ENCODE measurements at places on chromosomes 2 and 18. TPM values are rescaled to one million over a fixed set of nuclear protein-coding genes. Genes with fewer than 3 reads are reported as not detected.

Gene VSNL1
- total RNA-seq = 0.09 TPM

Gene RTP5
- not detected for total RNA-seq

- peak; percentile 27 for DNase-seq
Measured at GRCh38 chr2:234392041-234392615, 104.8 kb downstream of the ARL4C start.

- no peak for DNase-seq
Measured at GRCh38 chr2:4765787-4766530, 926.2 kb upstream of the SOX11 start.

Gene SAG
- not detected for total RNA-seq

- peak; percentile 57 for DNase-seq
Measured at GRCh38 chr2:96408616-96409015, 73.0 kb downstream of the NCAPH start.

DNA sequence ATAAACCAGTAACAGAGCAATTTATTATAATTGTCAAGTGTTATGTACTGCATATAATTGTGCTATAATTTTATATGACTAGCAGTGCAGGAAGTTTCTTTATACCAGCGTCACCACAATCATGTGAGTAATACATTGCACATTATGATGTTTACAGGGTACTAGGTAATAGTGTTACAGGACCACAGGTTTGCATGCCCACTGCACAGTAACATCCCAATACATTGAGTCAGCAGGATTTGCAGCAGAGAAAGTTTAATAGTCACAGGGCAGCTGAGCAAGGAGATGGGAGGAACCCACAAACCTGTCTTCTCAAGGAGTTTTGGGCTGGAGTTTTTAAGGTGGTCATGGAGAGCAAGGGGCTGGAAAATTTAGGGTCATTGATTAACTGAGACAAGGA lies 1042.9 kb upstream of the ACVR2A start:
- DNase-seq = no peak

DNA sequence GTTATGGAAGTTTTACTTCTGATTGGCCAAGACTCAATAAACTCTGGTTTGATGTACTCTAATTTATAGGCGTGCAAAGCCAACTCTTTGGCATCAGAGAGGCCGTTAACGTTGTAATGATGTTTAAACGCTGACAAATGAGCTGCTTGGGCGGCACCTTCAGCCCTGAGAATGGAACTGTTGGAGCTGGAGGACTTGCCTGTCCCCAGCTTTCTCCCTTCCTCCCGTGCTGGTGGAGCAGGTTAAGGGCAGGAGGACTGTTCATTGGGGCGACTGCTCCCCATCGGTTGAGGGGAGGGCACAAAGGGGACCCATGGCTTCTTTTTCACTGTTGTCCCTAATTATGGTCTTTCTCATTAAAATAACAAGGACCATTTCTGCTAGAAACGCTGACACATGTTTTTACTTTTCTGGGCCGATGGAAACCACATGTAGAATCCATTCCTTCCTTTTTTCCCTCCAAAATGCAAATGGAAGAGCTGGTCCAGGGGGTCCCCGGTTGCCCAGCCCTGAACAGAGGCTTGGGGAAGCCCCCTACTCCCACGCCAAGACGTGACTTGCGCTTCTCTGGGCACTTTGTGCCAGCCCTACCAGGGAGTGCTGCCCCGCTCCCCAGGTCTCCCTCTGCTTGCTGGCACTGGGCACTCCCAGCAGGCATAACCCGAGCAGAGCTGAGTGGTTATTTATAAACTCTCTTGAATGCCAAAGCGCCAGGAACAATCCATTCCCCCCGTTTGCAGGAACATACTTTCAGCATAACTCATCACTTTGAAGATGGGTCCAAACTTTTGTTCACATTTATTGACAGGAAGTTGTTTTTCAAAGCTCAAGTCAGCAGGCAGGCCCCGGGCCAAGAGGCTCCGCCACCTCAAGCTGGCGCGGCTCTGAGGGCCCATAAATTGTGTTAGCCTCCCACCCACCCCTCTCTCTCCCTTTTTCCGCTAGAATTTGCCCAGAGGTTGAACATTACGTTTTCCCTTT lies 170.1 kb downstream of the ASB1 start:
- DNase-seq = peak; percentile 81

DNA sequence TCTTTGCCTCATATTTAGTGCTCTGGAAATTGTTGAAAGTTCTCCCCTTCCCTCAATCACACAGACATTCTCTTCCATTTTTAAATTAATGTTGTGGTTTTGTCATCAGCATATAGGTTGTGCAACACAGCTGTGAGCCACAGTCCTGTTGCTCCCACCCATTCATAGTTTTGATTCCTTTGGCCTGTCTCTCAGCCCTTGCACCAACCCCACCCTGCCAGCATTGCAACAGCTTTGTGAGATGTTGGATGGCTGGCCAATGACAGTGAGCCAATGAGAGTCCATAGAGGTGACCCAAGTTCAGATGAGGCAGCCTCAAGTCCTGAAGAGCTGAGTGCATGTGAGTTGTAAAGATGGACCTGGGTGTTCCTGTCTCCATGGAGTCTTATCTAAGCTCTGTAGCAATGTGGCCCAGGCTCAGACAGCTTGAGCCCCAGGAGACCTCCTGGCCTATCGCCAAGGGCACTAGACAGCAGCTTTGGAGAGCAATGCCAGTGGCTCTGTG lies 775.5 kb downstream of the RNF144A start:
- DNase-seq = no peak

Gene MAPK4
- total RNA-seq = 0.17 TPM

DNA sequence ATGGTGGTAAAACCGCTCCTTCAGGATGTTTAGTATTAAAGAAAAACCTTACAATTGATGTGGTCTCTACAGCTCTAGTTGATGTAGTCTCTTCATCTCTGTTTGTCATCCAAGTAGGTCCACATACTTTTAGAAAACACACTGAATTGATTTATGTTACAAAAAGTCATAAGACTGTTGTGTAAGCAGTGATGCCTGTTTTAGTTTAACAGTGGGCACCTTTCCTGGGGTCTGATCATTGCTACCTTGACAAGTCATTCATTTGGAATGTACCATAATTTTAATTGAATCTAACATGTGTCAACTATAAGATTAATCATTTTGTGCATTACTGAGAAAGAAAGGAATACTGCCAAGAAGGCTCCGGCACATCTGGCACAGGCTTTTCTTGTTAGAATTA lies 34.3 kb downstream of the GIGYF2 start:
- DNase-seq = no peak

DNA sequence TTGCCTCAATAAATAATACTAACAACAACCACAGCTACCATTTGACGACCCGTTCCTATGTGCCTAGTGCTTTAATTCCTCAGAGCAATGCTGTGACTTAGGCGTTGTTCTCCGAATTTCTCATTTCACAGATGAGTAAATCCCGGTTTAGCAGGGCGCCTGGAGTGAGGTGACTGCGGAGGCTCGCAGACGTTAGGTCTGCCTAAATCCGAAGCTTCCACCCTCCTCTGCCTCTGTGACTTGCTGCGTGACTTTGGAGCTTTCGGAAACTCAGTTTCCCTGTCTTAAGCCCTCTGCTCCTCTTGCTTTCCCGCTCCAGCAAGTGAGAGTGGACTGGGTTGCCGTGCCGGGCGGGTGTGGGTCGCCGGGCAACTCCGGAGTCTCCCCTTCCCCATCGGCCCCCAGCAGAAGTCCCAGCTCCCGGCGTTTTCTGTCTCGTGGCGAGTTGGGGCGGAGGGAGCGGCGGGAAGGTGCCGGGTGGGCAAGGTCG lies 711 bp upstream of the ATOH8 start:
- no peak for DNase-seq

- DNase-seq = no peak
Measured at GRCh38 chr18:2686349-2686968, 30.9 kb downstream of the SMCHD1 start.

Gene OSR1
- total RNA-seq = 0.06 TPM

GRCh38 chr2:112149866-112150435 lies 11.8 kb downstream of the FBLN7 start:
- no peak for DNase-seq

- no peak for DNase-seq
Measured at GRCh38 chr18:76379226-76380126, 115.6 kb downstream of the ZNF516 start.

Gene L3MBTL4
- total RNA-seq = 2.8 TPM

- peak; percentile 50 for DNase-seq
Measured at GRCh38 chr2:111227716-111228141, 107.0 kb downstream of the BCL2L11 start.

- DNase-seq = no peak
Measured at GRCh38 chr2:190659553-190659952, 10.7 kb downstream of the NAB1 start.

Gene RBM45
- 19.0 TPM for total RNA-seq

GRCh38 chr2:144201126-144201525 lies 318.8 kb downstream of the ZEB2 start:
- DNase-seq = no peak

Gene FOXI3
- total RNA-seq = 0.23 TPM

Gene PROKR1
- total RNA-seq = not detected

DNA sequence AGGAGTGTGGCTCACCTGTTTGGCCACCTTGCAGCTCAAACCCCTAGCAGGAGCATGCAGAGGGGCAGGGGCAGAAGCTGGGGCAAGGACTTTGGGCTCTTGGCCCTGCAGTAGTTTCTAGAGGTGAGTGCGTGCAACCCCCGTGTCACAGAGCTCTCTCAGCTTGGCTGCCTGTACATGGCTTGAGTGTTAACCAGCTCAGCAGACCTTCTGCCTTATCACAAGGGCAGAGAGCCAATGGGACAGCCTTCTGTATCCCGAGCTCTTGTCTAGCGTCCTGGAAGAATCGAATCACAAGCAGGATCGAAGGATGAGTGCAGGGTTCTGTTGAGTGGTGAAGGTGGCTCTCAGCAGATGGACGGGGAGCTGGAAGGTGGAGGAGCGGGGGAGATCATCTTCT lies 120.3 kb upstream of the TMEM18 start:
- no peak for DNase-seq

Data from Daoy (cell line).